ENCODE measurements at places on chromosomes 7 and 10.

GRCh38 chr10:48517911-48518811 lies 86.7 kb downstream of the ARHGAP22 start:
- no peak for DNase-seq

DNA sequence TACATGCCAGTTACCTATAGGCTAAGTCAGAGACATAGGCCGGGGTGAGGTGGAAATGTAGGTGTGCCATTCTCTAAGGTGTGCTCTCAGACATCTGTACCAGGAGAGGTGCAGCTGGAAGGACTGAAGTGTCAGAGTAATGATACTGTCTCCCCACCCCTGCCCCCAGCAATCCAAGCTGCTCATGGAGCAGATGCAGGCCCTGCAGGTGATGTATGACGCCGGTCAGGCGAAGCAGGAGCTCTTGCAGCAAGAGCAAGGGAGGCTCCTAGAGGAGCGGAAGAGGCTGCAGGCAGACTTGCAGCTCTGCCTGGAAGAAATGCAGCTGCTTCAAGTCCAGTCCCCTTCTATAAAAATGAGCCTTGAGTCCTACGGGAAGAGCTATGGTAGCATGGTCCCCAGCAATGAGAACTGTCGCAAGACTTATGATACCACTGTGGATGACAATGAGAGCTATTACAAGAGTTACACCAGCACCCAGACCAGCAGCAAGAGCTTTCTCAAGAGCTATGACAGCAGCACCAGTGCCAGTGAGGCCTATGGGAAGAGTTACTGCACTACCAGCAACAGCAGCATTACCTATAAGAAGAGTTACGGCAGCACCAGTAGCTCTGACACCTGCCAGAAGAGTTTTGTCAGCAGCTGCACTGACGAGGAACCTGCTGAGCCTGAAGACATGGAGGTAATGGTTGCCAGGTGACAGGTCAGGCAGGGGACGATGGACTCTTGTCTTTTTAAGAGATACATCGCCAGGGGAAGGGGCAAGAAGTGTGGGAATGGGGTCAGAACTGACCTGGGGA lies 18.4 kb upstream of the FLNC start:
- DNase-seq: no peak

- DNase-seq: no peak
These were observed 102.4 kb downstream of the EXOC4 start for GRCh38 chr7:133355325-133355708.

DNA sequence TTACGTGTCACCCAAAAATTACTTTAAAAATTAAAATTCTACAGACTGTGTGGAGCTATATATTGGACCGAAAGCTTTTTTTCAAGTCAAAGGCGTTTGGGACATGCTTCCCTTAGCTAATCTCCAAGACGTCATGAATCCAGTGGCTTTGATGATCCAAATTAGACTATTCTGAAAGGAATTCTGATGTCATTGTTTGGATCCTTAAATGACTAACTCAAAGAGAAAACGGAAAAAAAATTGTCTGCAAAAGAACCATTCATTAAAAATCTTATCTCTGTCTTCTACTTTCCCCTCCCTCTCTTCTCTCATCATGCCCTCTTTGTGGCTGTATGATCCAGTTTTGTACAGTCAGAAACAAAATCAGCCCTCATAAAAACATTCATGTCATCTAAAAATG lies 161.8 kb downstream of the ETV1 start:
- DNase-seq: no peak

DNA sequence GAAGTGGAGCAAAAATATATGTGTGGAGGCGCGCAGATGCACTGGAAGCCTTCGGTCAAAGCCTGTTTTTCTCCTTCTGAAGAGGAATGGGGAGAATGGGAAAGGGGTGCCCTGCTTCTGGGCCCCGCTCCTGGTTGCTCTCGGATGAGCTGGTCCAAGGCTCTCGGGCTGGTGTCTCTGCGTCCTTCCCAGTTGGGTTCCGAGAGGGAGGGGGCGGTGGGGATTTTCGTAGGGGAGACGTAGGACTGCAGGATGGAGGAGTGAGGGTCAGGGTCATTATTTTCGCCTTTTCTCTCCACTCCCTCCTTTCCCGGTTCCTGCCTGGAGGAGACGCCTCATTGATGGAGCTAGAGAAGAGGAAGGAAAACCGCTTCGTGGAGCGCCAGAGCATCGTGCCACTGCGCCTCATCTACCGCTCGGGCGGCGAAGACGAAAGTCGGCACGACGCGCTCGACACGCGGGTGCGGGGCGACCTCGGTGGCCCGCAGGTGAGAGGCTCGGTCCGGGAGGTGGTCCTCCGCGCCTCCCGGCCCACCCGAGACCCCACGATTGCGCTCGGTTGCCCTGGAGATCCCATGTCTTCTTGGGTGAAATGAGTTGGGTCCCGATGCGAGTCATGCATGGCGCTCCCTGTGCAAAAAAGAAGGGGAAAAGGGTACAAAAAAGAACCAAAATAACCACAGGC lies 790 bp downstream of the ADAM22 start:
- no peak for DNase-seq

DNA sequence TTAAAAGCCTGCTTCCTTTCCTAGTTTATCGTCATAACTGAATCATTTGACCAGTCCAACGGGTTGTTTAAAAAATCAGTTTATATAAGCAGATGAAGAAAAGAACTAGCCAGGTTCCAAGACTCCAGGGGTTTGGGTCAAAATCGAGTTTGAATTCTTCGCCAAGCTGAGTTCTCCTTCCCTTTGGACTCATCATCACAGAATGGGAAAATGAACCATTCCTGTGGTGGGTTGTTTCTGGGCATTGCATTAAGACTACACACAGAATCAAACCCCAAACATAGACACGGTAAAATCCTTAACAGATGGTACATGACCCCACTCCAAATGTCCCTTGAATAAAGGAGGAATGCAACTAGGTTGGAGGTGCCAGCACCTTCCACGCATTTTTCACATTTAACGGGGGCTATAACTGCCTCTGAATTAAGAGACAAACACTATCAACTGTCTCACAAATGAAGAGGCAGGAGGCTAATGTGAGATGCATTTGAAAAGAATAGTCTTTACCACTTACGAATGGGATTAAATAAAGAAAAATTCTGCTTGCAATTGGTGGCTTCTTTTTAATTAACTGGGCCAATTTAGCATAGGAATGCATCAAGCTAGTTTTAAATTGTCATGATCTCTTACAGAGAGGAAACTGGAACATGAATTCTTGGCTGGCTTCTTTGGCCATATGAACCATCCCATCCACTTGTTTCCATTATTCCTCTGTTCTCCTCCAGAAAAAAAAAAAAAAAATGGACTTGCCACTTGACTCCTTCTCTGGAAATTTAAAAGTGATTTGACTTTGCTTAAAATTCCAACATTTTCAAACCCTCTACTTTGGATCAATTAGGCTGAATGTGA lies 61.1 kb downstream of the CHST15 start:
- DNase-seq: no peak

GRCh38 chr7:91421018-91421417 lies 156.8 kb downstream of the FZD1 start:
- DNase-seq: no peak
